T-helper 2 cell treated with Interferon-gamma antibody and Interleukin-4, amounts not matched to agents 100 ng/mL and 5 ng/mL, for 36 hours (primary cell): ENCODE measurements at places on chromosomes 6 and 20. TPM values are rescaled to one million over a fixed set of nuclear protein-coding genes. Genes with fewer than 3 reads are reported as not detected.

Gene FNDC1
- total RNA-seq, result not detected in 2 replicates

Gene SYNDIG1
- total RNA-seq, result not detected in 2 replicates

Gene RRAGD
- total RNA-seq, result 3.7 and 4.5 TPM in 2 replicates

Gene COL9A3
- total RNA-seq, result 0.89 and 1.1 TPM in 2 replicates

Gene MUCL3
- total RNA-seq, result not detected in 2 replicates

Gene WFDC5
- total RNA-seq, result not detected in 2 replicates

Gene BAG2
- total RNA-seq, result 12.5 and 12.9 TPM in 2 replicates

Gene WFDC12
- total RNA-seq, result not detected in 2 replicates

Gene C20orf144
- total RNA-seq, result 0.25 TPM in 1 of 2 replicates, not detected in the other

Gene WFDC10A
- not detected in 2 replicates for total RNA-seq

Gene SKIC2
- 77.1 and 86.5 TPM in 2 replicates for total RNA-seq

Gene NRN1
- total RNA-seq, result 0.86 and 1.1 TPM in 2 replicates

Gene GSTA3
- not detected in 2 replicates for total RNA-seq

Gene PSMB9
- total RNA-seq, result 413 and 416 TPM in 2 replicates

Gene DEFB119
- total RNA-seq, result not detected in 2 replicates

Gene ULBP2
- 0.16 and 0.50 TPM in 2 replicates for total RNA-seq

Gene HDGFL1
- not detected in 2 replicates for total RNA-seq

Gene GHRH
- not detected in 2 replicates for total RNA-seq

Gene SPO11
- total RNA-seq, result not detected in 2 replicates

Gene PDE10A
- not detected in 2 replicates for total RNA-seq

Gene C2
- total RNA-seq, result 0.64 and 1.5 TPM in 2 replicates

Gene SLC22A2
- total RNA-seq, result not detected in 2 replicates

Gene THBS2
- total RNA-seq, result not detected in 2 replicates

Gene EEF1A2
- total RNA-seq, result 0.45 and 0.55 TPM in 2 replicates

Gene HSPA1L
- 2.6 and 2.8 TPM in 2 replicates for total RNA-seq
